ENCODE measurements at places on chromosomes 5 and 9. TPM values are rescaled to one million over a fixed set of nuclear protein-coding genes. Genes with fewer than 3 reads are reported as not detected.

Gene C8G
- total RNA-seq: 0.76 TPM

Gene CARD6
- 45.8 TPM for total RNA-seq

Gene TRMO
- 14.5 TPM for total RNA-seq

Gene DNM1
- 0.48 TPM for total RNA-seq

Gene CCNB1
- total RNA-seq: 64.3 TPM
